ENCODE measurements at places on chromosomes 4 and X.

GRCh38 chr4:119626943-119627266 lies 1.7 kb downstream of the PDE5A start:
- DNase-seq, result no peak

DNA sequence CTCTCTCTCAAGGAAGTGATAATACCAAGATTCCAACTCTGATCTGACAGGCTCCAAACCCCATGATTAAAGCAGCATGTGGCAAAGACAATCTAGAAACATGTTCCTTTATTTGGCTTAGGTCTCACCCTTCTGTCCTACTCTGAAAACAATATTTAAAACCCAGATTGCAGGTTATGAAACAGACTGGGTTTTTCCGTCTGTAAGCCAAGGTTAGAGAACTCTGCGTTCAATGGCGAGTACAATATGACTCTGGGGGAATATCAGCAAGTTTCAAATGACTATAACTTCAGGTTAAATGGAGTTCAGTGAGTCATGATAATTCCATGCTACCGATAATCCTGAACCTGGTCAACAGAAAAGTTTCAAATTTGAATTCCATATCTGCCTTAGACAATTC lies 50.8 kb downstream of the ANAPC10 start:
- DNase-seq, result no peak

GRCh38 chrX:19760841-19761512 lies 126.4 kb downstream of the SH3KBP1 start:
- DNase-seq, result no peak

DNA sequence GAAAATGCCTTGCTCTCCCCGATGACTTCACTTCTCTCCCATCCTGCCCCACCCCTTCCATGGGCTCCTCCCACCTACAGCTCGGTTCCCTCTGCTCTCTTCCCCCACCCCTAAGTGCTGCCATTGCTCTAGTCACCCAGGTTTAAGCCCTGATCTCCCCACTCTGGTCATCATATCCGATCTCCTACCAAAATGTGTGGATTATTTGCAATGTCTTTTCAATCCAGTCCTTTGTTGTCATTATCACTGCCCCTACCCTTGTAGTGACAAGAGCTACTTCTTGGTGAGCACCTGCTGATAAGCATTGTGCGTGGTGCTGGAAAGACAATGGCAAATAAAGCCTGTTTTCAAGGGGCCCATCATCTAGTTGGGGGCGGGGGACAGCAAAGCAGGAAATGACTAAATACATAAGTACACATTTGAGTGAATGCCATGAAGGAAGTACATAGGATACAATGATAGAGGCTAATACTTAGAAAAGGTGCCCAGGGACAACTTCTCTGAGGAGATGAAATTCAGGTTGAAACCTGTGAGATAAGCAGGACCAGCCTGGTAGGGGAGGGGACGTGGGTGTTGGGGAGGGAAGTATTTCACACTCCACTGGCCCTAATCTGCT lies 63.8 kb downstream of the DLG3 start:
- DNase-seq, result no peak

DNA sequence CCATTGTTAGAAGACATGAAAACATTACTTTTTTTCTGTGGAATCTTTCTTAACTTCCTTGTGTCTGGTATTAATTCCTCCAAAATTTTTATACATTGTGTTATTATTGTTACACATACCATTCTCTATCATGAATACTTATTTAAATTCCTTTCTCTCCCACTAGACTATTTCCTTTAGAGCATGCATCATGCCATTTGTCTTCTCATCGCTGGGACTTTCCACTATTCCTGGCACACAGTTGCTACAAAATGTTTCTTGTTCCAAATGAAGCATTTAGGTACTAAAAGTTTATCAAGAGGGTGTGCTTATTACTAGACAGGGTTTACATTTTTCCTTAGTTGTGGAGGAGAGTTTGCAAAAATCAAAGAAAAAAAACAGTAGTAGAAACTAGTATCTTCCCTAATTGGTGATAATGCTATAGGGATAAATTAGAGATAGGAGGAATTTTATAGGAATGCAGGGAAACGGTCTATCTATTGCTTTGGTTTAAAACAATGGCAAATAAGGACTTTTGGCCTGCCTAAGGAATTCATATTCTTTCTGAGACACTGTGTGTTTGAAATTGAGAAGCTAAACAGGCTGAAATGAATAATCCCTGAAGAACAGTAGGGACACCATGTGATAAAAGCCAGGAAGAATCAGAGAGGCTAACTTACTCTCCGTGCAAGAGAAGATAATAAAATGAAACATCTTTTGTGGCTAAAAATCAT lies 187.5 kb upstream of the TBC1D9 start:
- no peak for DNase-seq

- DNase-seq, result no peak
Measured at GRCh38 chr4:88297212-88297516, 12.8 kb upstream of the PPM1K start.

GRCh38 chr4:29619168-29619567 lies 1101.0 kb upstream of the PCDH7 start:
- no peak for DNase-seq

Data from Peyer's patch (tissue), 4 donors.